CD4-positive, alpha-beta T cell treated with Interleukin-10 for 1 hour (primary cell): ENCODE measurements at places on chromosomes 4 and X.

DNA sequence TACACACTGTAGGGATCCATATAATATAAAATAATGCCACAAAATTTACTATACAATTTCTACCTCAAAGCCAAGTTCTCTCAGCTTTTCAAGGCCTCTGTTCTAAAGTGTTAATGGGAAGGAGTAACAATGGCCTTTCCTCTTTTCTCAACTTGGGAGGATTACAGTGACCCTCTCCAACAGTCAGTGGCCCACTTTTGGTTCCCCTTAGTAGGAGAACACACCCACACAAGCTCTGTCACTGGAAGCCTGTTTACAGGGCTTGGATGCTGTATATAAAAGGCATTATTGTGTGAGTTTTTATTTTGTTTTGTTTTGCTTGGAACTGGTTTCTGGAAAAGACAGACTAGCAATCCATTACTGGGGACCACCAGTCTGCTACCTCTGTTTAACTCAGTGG, 1.8 kb downstream of the ARHGEF6 start:
- DNase-seq: no peak

GRCh38 chr4:55173580-55173979, 48.2 kb upstream of the KDR start:
- no peak for DNase-seq

DNA sequence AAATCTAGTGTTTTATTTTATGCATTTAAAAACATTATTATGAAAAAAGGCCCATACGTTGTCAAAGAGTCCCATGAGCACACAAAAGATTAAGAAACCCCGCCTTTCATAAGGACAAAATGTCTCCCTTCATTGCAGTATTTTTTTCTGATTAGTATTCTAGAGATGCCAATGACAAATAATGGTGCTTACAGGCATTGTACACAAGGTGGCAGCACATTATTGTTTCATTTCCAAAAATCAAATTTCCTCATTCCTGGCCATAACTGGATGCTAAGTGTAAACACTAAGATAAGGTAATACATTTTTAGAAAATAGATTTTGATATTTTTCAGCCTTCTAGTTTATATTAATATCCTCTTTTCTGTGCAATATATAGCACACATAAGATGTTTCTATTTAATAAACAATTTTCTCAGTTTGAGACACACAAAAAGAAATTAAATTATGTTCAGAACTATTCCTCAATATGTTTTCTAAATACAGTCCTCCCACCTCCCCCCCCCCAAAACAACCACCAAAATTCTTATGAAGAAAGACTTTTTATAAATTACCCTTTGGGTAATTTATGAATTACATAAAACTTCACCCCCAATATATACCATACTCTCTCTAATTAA, 47.7 kb downstream of the TIGD2 start:
- peak; percentile 47 for DNase-seq

GRCh38 chr4:2788101-2788500, 4.8 kb upstream of the SH3BP2 start:
- no peak for DNase-seq

GRCh38 chrX:44330227-44330626, 13.2 kb downstream of the EFHC2 start:
- DNase-seq: peak; percentile 19

DNA sequence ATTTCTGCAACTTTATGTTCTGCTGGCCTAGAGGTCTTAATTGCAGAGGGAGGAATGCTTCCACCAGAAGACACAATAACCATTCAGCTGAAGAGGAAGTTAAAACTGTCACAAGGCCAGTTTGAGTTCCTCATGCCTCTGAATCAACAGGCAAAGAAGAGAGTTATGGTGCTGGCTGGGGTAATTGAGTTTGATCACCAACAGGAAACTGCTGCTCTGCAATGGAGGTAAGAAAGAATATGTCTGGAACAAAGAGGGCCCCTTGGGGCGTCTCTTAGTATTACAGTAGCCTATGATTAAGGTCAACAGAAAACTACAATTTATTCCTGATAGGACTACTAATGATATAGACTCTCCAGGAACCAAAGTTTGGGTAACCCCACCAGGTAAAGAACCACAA, 744.0 kb downstream of the FSTL5 start:
- no peak for DNase-seq

- DNase-seq: no peak
These were observed 164.2 kb downstream of the STIM2 start for GRCh38 chr4:27024805-27025204.

- DNase-seq: no peak
These were observed 185.2 kb upstream of the CTSO start for GRCh38 chr4:156138781-156139280.

DNA sequence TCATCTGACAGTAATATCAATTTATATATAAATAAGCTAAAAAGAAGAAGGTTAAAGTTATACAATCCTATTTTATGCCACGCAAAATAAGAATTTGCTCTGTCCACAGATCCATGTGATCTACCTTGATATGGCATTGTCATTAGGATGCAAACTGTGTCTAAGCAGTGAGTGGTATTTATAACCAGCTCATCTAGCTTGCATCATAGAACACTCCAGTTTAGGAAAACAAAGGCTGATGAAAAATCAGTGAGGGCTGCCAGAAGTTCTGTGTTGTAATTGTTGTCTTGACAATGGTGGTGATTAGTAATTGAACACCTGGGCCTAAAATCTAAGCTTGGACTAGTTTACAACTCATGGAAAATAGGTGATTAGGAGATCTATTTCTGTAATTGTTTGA, 111.0 kb downstream of the CPE start:
- DNase-seq: no peak

GRCh38 chr4:157280673-157281072, 60.1 kb downstream of the GRIA2 start:
- no peak for DNase-seq

- DNase-seq: no peak
These were observed 64.3 kb upstream of the GPR174 start for GRCh38 chrX:79080141-79080540.

GRCh38 chr4:114287079-114287696, 307.7 kb upstream of the ARSJ start:
- DNase-seq: no peak

GRCh38 chr4:47251348-47252135, 212.0 kb downstream of the COMMD8 start:
- DNase-seq: no peak

DNA sequence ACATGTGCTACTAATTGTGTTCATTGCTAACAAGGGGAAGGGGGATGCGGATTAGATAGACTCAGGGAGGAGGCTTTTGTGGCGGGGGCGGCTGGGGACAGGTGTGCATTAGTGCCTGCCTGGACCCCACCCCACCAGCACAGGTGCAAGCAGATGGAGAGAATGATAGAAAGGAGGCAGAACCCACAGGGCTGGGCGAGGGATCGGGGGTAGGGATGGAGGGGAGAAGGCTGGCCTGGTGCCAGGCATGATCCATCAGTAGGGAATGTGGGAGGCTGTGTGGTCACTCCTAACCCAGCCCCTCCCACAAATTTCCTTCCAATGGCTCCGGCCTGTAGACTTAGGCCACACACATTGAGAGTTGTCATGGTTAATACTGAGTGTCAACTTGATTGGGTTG, 30.5 kb upstream of the CRMP1 start:
- no peak for DNase-seq

DNA sequence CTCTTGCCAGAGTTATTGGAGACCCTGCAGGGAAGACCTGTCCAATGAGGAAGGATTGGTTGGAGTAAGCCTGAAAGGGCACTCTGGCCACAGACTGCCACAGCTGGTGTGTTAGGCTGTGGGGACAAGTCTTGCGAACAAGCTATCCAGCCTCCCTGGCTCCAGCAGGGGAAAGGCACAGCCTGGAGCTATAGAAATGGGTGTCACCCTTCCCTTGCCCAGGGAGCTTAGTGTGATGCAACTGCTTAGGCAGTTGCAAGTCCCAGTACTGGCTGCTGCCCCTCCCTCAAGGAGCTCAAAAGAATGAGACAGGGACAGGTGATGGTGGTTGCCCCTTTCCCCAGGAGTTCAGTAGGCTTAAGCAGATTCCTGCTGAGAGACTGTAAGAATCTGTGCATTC, 165.7 kb upstream of the CT83 start:
- DNase-seq: no peak

DNA sequence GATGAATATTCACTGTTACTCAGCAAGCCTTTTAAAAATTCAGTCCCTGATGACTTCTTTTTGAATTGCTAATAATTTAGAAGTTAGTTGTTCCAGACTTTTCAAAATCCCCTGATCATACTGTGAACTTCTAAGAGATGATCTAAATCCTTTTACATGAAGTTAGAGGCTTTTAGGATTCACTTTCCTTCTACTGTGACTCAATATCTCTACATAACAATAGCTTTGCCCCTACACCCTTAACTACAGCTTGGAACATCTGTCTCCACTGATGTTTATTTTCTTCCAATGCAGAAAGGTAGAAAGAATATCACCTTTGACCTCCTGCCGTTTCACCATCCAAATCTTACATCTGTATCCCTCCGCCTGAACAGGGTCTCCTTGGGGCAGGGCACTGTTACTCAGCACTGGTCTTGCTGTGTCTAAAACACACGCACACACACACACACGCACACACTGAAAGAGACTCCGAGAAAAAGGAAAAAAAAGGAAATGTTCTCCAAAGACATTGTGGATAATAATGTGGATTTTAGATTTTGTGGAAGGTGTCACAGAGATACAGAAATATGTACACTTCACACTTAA, 111.6 kb upstream of the GPRIN3 start:
- DNase-seq: no peak

DNA sequence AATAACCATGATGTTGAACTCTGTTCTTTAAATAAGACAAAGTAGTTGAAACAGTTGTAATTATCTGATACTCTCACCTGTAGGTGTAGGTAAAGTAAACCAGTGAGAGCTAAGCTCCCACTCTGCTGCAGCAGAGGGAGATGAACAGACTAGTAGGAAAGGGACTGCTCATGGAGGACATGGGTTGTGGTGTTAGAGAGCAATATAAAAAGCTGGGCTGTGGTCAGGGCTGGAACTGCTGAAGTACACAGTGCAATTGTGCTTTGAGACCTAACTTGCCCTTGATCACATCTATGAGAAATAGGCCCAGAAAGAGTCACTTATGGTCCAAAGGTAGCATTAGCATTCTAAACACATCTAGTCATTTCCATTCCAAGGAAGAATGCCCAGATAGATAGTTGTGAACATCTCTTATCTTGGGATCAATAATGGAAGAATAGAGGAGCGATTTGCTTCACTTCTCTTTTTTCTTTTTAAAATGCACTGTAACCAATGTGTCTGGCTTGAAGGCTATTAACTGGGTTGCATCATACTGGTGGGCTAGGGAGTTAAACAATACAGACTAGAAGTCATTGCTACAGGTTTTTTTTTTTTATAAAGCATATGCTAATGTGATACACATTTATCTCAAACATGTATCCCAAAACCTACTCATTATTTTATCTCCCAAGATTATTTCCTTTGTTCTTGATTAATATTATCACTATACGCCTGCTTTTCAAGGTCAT, 251.3 kb upstream of the CENPE start:
- DNase-seq: no peak

- DNase-seq: no peak
These were observed 46.1 kb downstream of the HTRA3 start for GRCh38 chr4:8315435-8316250.
